Fibroblast of skin of left quadriceps (primary cell): ENCODE measurements at places on chromosomes 7 and 10.

GRCh38 chr10:93746844-93747284 lies 10.9 kb upstream of the LGI1 start:
- peak; percentile 72 for DNase-seq

GRCh38 chr10:91838199-91838598 lies 40.0 kb downstream of the TNKS2 start:
- no peak for DNase-seq

- DNase-seq: no peak
Measured at GRCh38 chr10:25083546-25084111, 67.2 kb downstream of the THNSL1 start.

DNA sequence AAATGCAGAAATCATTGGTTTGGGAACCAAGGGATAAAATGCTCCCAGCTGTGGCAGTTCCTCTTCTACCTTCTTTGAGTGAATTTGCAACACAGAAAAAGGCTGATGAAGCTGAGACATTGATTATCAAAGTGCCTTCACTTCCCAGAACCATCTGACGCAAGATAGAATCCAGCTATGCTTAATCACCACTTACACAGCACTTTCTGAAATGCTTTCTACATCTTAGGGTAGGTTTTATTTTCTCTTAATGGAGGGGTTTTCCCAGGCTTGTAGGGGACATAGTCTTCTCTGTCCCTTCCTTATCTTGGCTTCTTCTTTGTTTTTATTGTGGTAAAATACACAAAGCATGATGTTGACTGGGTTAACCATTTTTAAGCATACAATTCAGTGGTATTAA lies 332.6 kb upstream of the ZNF32 start:
- no peak for DNase-seq

DNA sequence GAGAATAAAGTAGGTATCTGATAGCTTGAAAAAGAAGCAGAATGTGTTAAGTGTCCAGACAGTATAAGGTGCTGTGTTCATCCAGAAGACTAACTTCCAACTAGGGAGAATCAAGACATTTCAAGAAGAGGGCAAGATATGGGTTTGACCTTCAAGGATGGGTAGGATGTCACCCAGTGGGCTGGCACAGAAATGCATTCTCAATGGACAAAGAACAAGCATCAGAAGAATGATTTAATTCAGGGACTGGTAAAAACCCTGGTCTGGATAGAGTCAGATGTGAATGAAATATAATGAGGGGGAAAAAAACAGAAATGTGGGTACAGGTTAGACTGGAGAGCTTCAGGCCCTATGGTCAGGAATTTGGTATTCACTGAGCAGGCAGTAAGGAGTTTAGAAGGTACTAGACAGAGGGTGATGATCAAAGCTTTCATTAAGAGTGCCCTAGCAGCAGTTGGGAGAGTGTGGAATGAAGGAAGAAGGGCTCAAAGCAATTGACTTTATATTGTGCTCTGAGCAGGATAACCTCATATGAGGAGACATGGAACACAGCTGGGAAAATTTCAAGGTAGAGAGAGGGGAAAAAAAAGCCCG lies 180.7 kb upstream of the ANK3 start:
- no peak for DNase-seq

GRCh38 chr7:135380351-135380750 lies 129.6 kb downstream of the CNOT4 start:
- no peak for DNase-seq

- DNase-seq: no peak
Measured at GRCh38 chr7:140197218-140197890, 20.6 kb upstream of the KDM7A start.

DNA sequence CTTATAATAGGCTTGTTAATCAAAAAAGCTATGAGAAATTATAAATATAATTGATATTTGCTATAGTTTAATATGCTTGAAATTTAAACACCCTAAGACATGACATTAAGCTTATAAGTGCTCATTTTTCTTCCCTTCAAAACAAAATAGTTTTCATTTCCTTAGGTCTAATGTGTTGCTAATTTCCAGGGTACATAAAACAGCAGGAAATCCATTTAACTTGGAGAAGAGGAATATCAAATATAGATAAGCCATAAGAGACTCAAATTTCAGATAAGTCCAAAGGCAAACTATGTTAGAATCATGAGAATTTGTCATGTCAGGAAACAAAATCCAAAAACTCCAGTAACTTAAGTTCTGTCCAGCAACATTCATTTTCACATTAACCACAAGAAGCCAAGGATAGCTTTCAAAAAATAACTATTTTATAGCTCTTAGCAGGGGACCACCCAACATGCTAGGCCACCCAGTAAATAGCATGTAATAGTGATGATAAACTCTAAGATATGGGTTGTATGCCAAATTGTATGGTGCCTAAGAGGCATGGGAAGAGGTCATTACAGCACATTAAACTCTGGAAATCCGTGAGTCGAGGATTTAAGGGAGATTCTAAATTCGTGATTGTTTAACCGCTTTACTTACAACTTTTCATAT lies 298.1 kb downstream of the CRPPA start:
- DNase-seq: no peak

GRCh38 chr10:15419279-15419874 lies 48.3 kb upstream of the FAM171A1 start:
- no peak for DNase-seq

DNA sequence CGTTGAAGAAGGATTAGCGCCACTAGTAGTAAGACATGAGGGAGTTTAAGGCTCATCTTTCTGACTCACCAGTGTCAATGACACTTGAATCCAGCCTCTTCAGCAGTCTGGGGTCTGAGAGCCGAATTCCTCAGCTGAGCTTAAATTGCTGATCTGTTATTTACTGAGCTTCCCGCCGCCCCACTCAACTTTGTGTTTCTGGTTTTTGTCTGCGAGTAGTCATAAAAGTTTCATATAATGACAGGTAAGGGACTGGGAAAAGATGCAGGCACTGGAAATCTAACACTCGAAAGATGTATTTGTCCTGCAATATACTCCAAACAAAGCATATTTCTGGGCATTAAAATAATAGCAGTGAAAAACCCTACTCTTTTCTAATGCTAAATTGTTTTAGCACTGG lies 51.2 kb upstream of the RELN start:
- DNase-seq: no peak

DNA sequence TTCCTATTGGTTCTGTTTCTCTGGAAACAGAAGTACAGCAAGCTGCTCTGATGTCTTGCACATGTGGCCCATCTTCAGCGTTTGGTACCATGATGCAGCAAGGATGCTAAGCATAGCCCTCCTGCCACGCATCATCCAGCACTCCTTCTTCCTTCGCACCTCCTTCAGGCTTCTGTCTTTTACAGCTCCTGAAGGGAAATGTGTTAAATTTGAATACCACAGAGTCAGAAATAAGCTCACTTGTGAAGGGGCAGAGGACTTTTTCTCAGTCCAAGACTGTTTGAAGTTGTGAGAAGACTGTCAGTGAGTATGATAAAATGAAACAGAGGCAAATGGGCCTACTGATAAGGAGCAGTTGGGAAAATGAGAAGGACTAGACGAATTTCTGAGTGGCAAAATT lies 20.7 kb downstream of the TSPAN13 start:
- DNase-seq: no peak

GRCh38 chr7:131328377-131329175 lies 900 bp downstream of the MKLN1 start:
- DNase-seq: peak; percentile 31

GRCh38 chr10:126387931-126388911 lies at the start of gene ADAM12:
TSS of gene ADAM12 (minus strand) at chr10:126388477. CDS start at chr10:126388145, 332 bp downstream.
- no peak for DNase-seq

DNA sequence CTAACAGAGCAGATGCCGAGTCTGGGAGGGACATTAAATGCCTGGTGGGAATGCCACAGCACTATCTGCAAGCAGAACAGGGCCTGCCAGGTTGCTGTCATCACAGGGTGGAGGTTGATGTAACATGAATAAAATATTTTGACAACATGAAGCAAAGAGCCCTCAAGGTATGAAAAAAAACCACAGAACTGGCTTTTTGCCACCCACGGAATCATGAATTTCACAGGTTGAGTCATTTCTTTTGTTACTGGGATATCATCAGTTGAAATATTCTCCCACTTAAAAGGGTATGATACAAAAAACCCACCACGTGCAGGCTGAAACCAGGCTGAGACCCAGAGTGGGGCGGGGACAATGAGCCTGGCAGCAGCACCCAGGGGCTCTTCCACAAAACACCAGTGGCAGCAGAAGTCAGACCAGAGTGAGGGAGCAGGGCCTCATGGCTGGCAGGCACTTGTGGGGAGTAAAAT lies 220.1 kb downstream of the TNS3 start:
- peak; percentile 89 for DNase-seq

- no peak for DNase-seq
Measured at GRCh38 chr10:3882855-3883254, 97.8 kb upstream of the KLF6 start.
